ENCODE measurements at places on chromosomes 6 and 20. TPM values are rescaled to one million over a fixed set of nuclear protein-coding genes. Genes with fewer than 3 reads are reported as not detected.

Gene GRM1
- 12.8 TPM for total RNA-seq

Gene VARS2
- total RNA-seq, result 23.4 TPM

Gene FBXO30
- total RNA-seq, result 91.2 TPM

Gene NRSN1
- 28.8 TPM for total RNA-seq

Gene PTP4A1
- total RNA-seq, result 117 TPM

Gene FAM83C
- not detected for total RNA-seq

Gene RIN2
- 9.3 TPM for total RNA-seq

Gene CST11
- not detected for total RNA-seq

Gene ZC3H12D
- total RNA-seq, result 0.74 TPM

Data from temporal lobe (tissue), 4 donors.